Muscle of back (tissue), 13 donors: ENCODE measurements at places on chromosomes 2 and 18.

DNA sequence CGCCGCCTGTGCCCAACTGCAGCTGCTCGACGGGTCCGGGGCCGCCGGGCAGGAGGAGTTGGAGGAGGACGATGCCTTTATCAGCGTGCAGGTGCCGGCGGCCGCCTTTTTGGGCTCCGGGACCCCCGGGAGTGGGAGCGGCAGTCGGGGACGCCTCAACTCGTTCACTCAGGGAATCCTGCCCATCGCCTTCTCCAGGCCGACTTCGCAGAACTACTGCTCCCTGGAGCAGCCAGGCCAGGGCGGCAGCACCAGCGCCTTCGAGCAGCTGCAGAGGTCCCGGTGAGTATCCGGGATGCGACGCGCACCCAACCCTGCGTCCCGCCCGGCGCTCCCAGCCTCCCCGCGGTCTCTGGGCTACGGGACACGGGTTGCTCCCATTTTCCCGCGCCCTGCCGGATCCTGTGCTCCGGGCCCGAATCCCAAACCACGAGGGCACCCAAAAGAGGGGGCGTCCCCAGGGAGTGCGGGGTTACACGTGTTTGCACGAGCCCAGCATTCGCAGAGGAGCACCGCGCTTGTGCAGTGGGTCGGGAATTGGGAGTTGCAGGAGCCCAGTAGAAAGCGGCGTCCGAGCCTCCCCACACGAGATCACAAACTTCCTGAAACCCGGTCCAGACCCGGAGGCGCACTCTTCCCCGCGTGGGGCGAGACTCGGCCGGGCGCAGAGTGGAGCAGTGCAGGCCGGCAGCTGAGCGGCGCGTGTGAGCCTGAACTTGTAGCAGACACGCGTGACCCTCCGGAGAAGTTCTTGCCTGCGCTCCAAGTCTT is 1.2 kb downstream of the CABLES1 start:
- DNase-seq, result no peak

GRCh38 chr2:157122776-157123175 is 134.7 kb upstream of the GALNT5 start:
- no peak for DNase-seq

DNA sequence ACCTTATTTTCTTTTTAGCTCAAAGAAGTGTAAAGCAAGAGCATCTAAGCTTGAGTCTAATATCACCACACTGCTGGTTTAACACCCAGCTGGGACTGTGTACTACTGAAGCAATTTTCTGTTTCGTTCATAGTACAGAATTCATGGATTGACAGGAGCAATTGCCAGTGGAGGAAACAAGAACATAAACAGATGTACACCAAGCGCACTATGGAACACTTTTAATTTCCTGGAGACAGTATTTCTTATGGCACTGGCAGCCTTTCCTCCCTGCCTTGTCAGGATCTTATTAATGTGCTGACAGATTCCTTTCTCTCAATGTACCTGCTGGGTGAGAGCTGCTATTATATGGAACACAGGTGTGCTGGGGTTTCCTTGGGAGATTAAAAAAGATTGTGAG is 4.2 kb upstream of the LANCL1 start:
- no peak for DNase-seq

- no peak for DNase-seq
These were observed 200.1 kb downstream of the NDUFA10 start for GRCh38 chr2:239824866-239825704.

DNA sequence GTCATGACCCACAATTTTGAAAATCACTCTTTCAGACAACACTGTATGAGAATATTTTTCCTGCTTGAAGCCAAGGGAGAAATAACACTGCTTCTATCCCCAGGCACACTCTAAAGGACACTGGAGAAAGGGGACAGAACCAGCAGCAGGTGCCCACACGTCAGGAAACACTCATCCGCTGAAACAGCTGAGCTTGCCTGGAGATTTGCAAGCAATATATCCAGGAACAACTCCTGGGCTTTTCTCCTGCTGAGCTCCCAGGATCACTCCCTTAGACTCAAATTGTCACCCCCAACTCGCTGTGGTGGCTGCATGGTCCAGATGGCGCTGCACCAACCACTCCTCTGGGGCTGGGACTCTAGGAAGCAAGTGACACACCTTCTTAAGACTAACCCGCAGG is 186.7 kb downstream of the ARL4C start:
- no peak for DNase-seq

DNA sequence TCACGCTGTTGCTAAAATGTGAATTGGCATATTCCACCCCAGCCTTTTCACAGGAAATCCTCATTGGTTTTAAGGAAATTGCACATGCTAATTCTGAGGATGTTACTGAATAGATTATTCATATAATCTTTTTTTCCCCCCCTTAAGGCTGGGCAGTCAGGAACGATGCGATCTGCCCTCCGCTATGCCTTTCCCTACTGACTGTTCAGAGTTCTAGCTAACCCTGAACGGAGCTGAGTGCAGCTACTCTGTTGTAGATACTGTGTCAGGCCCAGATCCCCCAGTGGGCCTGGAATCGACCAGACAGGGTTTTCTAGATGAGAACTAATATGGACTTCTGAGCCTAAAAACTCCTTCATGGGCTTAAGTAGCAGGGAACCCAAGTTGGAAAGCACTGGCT is 192.2 kb downstream of the TCF4 start:
- no peak for DNase-seq

GRCh38 chr2:126846241-126846640 is 52.4 kb upstream of the TEX51 start:
- DNase-seq, result no peak

GRCh38 chr2:121319941-121320340 is 34.9 kb upstream of the TFCP2L1 start:
- no peak for DNase-seq

GRCh38 chr18:40878371-40878770 is 1076.7 kb upstream of the PIK3C3 start:
- DNase-seq, result no peak

GRCh38 chr2:102237176-102237575 is 50.4 kb downstream of the IL1RL2 start:
- DNase-seq, result no peak

GRCh38 chr2:234565201-234565600 is 68.3 kb upstream of the ARL4C start:
- no peak for DNase-seq

DNA sequence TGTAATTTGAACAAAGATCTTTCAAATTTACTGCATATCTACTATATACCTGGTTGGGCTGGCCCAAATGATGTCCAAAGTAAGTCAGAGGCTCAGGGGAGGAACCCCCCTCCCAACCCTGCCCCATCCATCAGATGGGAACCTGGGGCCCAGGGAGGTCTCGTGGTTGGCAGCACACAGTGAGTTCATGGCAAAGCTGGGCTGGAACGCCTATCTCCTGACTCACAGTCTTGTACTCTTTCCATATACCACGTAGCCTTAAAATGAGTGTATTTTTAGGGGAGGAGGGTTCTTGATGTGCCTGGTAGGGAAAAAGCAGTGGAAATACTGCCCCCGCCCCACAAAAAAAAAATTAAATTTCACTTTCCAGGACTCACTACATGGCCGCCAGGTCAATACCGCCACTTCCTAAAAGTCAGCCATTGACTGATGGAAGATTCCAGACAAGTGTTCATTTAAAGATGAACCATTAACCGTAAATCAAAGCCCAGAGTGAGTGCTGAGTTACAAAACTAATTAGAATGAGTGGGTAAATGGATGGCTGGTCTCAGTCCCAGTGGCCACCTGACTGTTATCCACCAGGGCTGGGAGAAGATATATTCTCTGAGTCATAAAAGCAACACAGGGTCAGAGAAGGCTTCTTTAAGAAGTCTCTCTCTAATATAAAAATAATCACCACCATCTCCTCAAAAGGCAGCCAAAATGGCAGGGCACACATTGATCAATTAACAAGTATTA is 80.5 kb downstream of the ZBTB7C start:
- DNase-seq, result no peak

DNA sequence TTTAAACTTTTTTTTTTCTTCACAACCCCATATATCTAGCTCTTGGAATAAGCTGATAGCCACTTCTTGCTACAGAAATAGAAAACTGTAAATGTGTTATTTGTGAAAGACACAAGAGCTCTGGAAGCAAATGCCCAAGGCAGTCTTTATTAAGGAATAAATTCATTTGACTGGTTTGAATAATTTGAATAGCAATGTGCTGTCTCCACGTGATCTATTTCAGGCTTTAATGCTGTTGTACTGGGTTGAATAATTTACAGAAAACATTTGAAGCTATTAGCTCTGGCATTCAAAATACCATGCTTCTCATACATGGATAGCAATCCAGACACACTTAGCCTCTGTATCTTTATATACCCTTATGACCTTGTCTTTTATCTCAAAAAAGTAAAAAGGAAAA is 366.7 kb upstream of the KCNJ3 start:
- no peak for DNase-seq

GRCh38 chr2:85248773-85249509 is 78.8 kb downstream of the TGOLN2 start:
- DNase-seq, result peak; percentile 84

DNA sequence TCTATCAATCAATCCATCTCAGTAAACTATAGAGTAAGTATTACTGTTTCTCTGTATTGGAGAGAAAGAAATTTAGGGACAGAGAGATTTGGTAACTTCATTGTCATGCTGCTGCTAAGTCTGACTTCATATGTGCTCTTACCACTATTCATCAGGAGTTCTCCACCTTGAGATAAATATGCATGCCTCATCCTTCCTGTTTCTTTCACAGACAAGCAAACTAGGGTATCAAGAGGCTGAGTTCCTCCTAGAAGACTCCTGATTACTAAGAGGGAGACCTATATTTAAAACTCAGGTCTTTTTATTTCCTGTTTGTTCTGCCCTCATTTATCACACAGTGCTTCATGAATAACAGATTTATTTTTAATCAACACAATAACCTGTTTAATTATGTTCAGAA is 34.1 kb downstream of the RIT2 start:
- no peak for DNase-seq

GRCh38 chr2:10760794-10761504 is 39.5 kb downstream of the ATP6V1C2 start:
- no peak for DNase-seq

DNA sequence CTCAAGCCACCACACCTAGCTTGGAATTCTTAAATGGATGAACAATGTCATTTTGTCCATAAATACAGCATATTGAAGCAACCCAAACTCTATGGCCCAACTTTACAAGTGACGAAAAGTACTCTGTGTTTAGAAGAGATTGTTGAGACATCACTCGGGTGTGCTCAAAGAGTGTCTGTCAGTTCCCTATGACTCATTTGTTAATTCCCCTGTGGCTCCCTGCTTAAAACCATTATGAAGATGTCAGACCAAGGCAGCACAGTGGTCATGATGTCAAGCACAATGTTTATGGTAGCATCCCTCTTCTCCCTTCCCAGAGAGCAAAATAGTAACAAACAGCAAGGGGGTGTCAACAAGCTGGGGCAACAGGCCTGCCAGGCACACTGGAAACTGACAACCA is 3.0 kb downstream of the LYG1 start:
- DNase-seq, result peak; percentile 5

DNA sequence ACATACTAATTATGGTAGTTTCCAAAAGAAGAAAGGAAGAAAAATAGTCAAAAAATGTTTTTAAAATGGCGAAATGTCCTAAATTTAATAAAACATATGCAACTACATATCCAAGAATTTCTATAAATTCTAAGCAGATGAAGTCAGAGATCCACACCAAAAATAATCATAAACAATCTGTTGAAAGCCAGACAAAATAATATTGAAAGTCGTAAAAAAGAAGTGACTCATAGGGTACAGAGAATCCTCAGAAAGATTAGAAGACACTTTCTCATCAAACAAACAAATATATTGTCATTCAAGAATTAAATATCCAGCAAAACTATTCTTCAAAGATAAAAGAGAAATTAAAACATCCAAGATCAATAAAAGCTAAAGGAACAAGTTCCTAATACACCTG is 281.4 kb upstream of the ZNF804A start:
- DNase-seq, result no peak

- DNase-seq, result no peak
These were observed 12.1 kb upstream of the ZNF516 start for GRCh38 chr18:76506974-76507764.

GRCh38 chr18:79896738-79897137 is 54.7 kb downstream of the SLC66A2 start:
- DNase-seq, result no peak

GRCh38 chr2:226904592-226904991 is 68.7 kb downstream of the RHBDD1 start:
- DNase-seq, result no peak

DNA sequence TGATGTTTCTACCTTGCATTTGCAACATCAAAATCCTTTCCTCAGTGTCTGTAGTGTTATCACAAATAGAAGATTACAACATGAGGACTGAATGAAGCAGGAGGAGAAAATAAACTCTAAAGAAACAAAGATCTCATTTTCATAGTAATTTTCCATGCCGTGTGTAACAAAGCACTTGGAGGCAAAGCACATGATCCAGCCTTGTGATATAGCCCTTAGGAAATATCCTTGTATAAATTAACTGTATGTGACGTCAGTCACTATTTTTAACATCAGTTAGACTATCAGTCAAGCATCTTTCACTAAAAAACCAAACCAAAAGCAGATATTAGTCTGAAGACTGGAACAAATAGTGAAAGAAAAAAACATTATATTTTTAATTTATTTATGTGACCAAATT is 492.1 kb upstream of the CNTNAP5 start:
- DNase-seq, result peak; percentile 42

GRCh38 chr2:17628349-17629261 is 88.1 kb downstream of the VSNL1 start:
- DNase-seq, result no peak

- no peak for DNase-seq
These were observed 1149.3 kb upstream of the CDH2 start for GRCh38 chr18:29326214-29326613.

GRCh38 chr18:49435170-49435569 is 25.3 kb downstream of the DYM start:
- no peak for DNase-seq

DNA sequence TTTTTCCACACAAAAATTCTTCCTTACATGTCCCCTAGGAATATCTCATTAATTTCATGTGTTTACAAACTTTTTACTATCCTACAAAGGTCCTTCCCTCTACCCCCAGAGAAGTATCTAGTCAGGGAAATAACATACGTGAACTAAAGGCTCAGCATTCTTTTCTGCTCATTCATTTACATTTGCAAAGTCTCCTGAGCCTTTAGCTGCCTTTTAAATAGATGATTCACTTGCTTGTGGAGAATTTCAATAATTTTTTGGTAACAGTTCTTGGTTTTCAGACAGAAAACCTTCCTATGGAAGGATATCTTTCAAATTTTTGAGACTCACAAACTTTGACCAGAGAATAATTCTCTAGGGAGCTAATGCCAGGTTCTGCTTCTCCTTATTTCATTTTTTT is 81.5 kb upstream of the RMDN2 start:
- peak; percentile 69 for DNase-seq

DNA sequence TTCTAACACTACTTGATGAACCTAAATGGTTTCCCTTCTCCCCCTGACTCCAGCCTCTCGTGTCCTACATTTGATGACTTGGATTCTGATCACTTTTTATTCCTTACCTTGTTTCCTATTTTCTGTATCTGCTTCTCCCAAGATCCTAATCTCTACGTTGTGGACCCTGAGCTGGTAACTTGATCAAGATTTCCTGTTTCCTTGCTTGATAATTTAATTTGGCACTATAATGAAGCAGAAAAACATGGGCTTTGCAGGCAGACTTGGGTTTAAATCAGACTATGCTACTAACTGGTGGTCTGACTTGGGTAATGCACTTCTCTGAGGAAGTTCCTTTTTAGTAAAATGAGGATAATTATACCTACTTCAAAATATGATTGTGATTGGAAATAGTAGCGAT is 11.7 kb upstream of the FBXO11 start:
- no peak for DNase-seq
